ENCODE measurements at places on chromosomes 5 and 9. TPM values are rescaled to one million over a fixed set of nuclear protein-coding genes. Genes with fewer than 3 reads are reported as not detected.

GRCh38 chr5:82396396-82396795, 118.2 kb upstream of the RPS23 start:
- no peak for DNase-seq

DNA sequence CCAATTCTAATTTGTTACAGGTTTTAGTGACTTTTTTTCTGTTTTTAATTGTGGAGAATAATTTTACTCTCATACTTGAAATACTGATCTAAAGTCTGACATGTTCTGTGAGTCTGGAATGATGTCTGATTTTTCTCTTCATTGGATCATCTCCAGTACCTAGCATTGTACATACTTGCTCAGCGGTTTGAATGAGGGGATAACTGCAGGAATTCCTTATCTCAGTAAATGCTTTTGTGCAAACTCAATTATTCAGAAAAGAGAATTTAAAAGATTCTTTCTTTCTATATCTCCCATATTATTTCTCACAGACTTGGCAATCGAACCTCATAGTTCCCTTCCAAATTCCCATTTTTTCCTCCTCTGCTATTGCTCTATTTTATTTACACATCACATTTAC, 397.9 kb upstream of the SGCD start:
- no peak for DNase-seq

GRCh38 chr9:65403721-65404120, 118.7 kb upstream of the FOXD4L5 start:
- no peak for DNase-seq

GRCh38 chr9:7613931-7614330, 185.6 kb downstream of the DMAC1 start:
- no peak for DNase-seq

GRCh38 chr5:140182803-140183367, 7.9 kb downstream of the CYSTM1 start:
- DNase-seq: peak; percentile 59

DNA sequence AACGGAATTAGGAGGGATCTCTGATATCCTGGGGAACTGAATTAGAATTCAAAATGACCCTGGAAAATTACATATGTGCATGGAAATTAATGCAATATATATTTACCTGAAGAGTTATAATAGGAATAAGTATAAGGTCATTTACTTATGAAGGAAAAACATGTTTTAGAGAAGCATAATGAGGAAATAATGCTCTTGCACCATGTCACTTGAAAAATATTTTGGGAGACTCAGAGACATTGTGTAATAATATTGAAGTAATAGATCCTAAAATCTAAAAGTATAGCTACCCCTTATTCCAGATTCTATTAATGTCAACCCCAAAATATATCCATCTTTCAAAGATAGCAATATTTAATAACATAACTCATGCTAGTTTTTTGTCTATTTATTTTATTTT, 28.4 kb downstream of the SPZ1 start:
- DNase-seq: no peak

GRCh38 chr5:61162832-61163567, 732 bp upstream of the SMIM15 start:
- DNase-seq: no peak

- peak; percentile 33 for DNase-seq
Observed at GRCh38 chr9:95516221-95516733, 494 bp downstream of the PTCH1 start.

DNA sequence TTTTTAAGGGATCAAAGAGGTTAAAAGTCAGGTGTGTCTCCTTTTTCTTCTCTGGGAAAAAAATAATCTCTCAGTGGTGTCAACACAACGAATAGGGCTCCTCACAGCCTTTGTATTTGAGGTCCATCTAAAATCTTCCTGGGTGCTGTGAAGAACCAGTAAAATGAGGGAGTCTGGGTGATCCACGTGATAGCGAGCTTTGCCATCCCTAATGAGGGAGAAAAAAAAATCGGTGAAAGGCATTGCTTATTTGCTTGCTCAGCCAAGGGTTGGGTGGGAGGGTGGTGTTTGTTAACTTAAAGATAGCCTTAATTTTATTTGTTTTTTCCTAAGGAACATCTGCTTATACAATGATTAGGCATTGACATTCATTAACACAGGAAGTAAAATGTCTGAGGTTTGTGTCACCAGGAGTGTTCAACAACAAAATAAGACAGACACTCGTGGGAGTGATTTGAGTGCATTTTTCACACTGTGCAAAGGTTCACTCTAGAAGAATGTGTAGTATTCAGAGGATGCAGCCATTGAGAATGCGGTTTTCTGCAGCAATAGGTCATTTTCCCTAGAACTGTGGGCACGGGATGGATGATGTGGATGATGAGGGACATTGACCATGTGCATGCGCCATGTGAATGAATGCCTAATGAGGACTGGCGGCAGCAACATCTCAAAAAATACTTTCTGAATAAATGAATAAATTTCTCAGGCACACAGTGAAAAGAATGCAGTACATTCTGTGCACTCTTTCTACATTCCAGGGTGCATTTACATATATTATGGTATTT, 369.5 kb downstream of the NTRK2 start:
- no peak for DNase-seq

GRCh38 chr9:27451207-27451797, 72.8 kb upstream of the IFNK start:
- DNase-seq: no peak

DNA sequence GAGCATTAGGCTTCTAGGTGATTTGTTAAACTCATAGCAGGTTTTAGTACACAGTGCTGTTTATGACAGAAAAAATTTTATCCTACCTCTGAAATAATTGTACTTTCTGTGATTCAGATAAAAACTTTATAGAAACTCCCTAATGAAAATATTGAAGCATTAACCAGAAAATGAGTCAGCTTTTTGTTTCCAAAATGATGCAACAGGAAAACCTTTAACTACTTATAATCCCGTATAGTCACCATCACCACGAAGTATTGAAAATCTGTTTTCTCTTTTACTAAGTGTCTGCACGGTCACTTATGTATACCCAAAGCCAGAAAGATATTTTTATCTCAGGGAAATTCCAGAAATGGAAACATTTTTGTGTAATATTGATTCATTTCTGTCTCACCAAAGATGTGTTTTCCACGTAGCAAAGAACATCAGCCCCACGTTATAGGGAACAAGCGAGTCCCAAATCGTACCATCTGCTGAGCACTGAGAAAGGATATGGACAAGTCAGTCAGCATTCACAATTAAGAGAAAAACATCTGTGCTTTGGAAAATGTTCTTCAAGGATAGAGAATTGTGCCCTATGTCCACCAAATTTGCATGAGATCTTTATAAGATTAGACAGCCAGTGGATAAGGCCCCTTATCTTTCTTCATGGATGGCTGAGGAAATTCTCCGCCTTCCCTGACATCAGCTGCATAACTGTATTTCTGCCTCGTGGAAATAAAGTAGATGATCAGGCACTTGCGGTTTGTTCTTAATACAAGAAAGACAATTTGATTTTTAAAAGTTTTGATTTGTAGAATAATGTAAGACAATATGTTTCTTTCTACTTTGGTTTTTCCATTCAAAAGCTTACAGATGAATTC, 41.9 kb downstream of the TNFAIP8 start:
- DNase-seq: no peak

The TAF11L5 gene
- not detected for total RNA-seq

The SLC27A6 gene
- 0.34 TPM for total RNA-seq

The CNTFR gene
- total RNA-seq: 6.4 TPM
